ENCODE measurements at places on chromosomes 5 and 9. TPM values are rescaled to one million over a fixed set of nuclear protein-coding genes. Genes with fewer than 3 reads are reported as not detected.

HTR1A gene
- not detected for total RNA-seq

ABLIM3 gene
- total RNA-seq, result not detected

RANBP17 gene
- total RNA-seq, result 31.8 TPM

KIAA0825 gene
- 0.50 TPM for total RNA-seq

CHSY3 gene
- 0.46 TPM for total RNA-seq

KIF24 gene
- total RNA-seq, result 3.9 TPM

CCNO gene
- total RNA-seq, result 3.9 TPM

CNTFR gene
- 0.39 TPM for total RNA-seq

OBP2B gene
- total RNA-seq, result not detected

GHR gene
- 0.54 TPM for total RNA-seq

RGS14 gene
- 16.7 TPM for total RNA-seq

SLC30A5 gene
- total RNA-seq, result 64.5 TPM

IL11RA gene
- total RNA-seq, result 7.1 TPM

ARSB gene
- 17.4 TPM for total RNA-seq

ITGA2 gene
- total RNA-seq, result 19.3 TPM

ADAMTS12 gene
- total RNA-seq, result not detected

ZNF782 gene
- total RNA-seq, result 10.3 TPM

PARP8 gene
- 0.79 TPM for total RNA-seq

REEP2 gene
- 4.5 TPM for total RNA-seq

PCDHB4 gene
- not detected for total RNA-seq

ACOT12 gene
- 1.4 TPM for total RNA-seq

ADAM19 gene
- 62.9 TPM for total RNA-seq

ECSCR gene
- total RNA-seq, result not detected

TAF11L10 gene
- total RNA-seq, result not detected

TMEM171 gene
- 0.86 TPM for total RNA-seq

TSSK1B gene
- total RNA-seq, result not detected

IL7R gene
- total RNA-seq, result not detected

C5 gene
- 14.9 TPM for total RNA-seq

CCL28 gene
- total RNA-seq, result 8.6 TPM

IRGM gene
- 0.19 TPM for total RNA-seq

GPX3 gene
- 80.6 TPM for total RNA-seq

FIBCD1 gene
- not detected for total RNA-seq

PDGFRB gene
- total RNA-seq, result 5.9 TPM

WHRN gene
- 1.4 TPM for total RNA-seq

CYLC2 gene
- not detected for total RNA-seq

Data from Caco-2 (cell line).